NCI-H69 (cell line): ENCODE measurements at places on chromosomes 12 and 14.

- DNase-seq, result no peak
Measured at GRCh38 chr12:8906266-8907180, 7.8 kb upstream of the PHC1 start.

DNA sequence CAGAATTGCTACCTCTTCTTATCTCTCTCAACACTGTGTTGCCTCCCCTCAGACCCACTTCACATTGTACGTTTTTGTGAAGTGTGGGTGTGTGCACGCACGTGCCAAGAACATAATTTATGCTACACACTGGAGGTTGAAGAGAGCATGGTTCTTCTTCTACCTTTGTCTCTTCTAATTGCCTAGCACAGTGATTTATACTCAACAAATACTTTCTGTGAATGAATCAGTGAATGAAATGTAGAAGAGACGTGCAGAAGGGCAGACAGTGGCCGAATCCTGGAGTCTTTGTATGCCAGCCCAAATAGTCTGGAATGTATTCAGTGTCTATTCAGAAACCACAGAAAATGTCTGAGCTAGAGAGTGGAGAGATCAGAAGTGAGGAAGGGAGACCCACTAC, 4.6 kb upstream of the SAMD4A start:
- peak; percentile 48 for DNase-seq

DNA sequence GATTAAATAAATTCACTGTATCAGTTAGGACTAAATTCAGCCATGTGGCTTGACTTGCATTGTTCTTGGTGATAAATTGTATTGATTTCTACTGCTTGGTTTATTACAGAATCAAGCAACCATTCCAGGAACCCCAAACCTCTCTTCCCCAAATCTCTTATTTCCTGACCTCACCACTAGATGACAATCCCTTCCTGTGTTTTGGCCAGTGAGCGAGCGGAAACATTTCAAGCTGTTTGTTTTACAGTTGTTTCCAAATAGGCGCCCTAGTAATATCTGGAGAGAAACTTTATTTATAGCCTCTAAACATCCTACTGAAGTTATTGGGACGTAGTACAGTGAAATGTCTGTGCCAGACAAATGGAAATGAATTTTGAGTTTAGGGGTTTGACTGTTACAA, 161.1 kb downstream of the SNAPC1 start:
- DNase-seq, result peak; percentile 36

DNA sequence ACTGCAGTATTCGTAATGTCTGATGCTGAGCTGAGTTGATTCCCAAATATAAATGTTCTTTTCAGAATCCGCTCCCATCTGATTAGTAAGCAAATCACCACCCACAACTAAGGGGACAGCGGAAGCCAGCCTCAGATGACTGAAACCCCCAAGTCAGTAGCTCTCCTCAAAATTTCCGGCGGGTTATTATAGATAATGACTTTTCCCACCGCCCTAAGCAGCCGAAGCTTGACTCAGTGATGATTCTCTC, 469 bp upstream of the LRFN5 start:
- no peak for DNase-seq

DNA sequence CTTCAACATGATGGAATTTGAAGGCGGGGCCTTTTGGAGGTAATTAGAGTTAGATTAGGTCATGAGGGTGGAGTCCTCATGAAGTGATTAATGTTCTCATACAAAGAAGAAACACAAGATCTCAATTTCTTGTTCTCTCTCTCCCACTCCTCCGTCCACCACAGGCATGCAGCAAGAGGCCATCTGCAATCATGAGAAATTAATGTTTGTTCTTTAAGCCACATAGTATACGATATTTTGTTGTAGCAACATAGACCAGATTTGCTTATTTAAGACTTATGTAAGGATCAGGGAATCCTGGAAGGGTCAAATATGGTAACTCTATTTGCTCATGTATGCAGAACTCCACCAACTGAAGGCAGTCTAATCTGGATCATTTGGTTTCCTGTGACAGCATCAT, 429.0 kb downstream of the LRIG3 start:
- peak; percentile 18 for DNase-seq

DNA sequence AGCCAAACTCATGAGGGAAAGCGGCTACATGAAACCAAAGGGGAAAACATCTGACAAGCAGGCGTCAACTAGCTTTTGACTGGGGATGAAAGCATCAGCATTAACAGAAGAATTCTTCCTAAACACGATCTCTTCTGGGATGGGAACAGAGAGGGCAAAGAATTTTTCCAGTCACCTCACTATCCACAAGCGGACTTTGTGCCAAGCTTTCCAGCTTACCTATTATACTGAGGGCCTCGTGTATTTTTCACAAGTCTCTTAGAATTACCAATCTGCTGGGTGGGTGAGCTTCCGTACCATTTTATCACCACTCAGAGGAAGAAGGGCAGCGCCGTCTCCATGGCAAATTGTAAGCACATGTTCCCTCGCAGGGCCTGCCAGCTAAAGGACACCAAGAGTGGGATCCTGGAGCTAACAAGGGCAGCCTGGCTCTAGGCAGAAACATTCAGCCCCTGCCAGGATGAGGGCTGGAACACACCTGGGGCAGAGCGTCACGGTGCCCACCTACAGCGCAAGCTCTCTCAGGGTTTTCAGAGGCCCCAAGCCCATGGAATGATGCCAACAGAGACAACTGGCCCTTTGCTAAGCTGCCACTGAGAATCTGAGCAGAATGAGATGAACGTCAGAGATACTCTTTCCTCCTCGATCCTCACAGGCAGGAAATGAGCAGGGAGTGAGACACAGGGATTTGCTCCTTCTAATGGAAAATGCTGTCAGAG, 74.6 kb downstream of the CHGA start:
- peak; percentile 68 for DNase-seq

DNA sequence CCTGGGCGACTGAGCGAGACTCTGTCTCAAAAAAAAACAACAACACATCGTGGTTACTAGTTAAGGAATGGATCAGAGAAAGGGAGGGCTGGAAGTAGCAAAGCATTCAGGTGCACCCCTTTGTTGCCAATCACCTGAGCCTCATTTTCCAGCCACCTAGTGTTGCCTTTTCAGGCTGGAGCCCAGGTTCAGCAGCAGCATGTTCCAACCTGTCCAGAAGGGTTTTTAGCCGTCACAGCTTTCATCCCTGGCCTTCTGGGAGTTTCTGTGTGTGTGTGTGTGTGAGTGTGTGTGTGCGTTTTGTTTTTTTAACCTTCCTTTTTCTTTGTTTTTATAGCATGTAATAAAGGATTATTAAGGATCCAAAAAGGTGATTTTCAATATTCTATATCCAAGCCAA, 121.1 kb upstream of the ATF1 start:
- DNase-seq, result peak; percentile 71

DNA sequence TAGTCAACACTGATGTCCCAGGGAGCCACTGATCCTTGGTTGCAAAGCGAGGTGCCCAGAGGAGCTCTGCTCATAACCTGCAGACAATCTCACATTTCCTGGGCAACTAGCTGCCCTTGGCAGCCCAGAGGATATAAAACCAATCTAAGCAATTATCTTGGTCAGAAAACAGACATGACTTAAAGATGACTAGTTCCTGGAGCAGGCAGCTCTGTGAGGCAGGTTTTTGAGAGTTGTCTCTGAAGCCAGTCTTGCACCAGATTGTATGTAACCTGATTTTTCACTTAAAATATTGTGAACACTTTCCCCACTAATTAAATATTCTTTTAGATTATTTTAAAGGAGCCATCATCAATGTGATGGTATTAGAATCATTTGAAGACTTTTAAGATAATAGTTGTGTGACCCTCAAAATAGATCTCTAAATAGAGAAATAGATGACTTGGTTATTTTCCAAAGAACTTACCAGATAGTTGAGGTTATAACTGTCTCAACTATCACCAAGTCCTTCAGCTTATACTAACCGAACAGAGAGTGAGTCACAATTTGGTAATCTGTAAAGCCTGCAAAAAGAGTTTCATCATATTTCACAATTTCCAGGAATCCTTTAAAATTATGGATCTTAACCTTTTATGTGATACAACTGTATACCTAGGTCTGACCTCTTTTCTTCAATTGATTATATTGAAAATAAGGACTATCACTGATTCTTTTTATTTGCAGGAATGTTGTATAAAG, 75.9 kb downstream of the LIN7A start:
- no peak for DNase-seq

DNA sequence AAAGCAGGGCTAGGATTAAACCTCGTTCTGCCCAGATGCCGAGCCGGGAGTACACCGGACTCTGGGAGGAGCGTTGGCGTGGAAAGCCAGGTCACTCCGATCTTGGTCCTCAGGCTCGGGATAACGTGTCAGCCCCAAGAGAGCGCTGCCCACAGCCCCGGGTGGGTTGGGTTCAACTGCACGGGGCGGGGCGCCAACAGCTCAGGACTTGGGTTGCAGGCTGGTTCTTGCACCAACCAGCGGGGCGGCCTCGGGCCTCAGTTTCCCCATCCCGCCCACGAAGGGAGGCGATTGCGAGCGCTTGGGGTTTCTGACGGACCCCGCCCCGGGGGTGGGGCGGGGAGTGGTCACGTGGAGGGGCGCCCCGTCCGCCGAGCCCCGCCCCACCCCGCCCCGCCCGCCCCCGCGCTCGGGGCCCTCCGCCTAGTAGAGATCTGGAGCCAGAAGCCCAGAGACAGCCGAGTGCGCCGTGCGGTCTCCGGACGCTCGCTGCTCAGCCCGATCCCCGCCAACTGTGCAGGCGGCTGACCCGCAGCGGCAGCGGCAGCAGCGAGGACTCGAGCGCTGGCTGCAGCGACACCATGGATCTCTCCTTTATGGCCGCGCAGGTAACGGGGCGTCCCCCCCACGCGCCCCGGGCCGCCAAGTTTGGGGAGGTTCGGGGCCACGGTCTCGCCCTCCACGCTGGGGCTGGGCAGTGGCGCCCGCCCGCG, at the start of gene C14orf132:
Gene C14orf132, plus strand, starts transcription at position 443 of the 713 bp plus-strand sequence. Its CDS starts 139 bp downstream, at position 582.
- peak; percentile 87 for DNase-seq

- no peak for DNase-seq
Measured at GRCh38 chr12:90099288-90099687, 390.6 kb upstream of the ATP2B1 start.

DNA sequence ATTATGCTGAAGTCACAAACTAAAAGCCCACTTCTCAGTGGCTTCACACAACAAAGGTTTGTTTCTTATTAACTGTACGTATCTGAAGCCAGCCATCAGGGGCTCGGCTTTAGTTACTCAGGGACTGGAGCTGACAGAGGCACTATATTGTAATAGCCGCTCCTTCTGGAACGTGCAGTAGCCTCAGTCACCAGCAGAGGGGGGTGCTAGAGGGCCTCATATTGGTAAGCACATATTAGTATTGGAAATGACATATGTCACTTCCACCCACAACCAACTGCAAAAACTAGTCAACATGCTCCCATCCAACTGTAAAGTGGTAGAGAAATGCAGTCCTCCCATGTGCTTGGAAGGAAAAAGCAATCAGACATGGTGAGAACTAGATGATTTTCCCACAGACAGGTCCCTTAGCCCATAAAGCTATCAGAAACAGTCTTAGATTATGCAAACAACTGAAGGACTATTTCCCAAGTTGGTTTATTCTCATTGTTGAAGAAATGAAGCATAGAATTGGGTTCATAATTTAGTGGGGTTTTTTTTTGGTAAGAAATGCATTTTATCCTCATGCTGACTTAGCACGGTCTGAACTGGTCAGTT, 183.6 kb upstream of the G2E3 start:
- DNase-seq, result peak; percentile 81

- DNase-seq, result peak; percentile 74
Measured at GRCh38 chr12:12032851-12033797, 37.6 kb upstream of the BCL2L14 start.

- no peak for DNase-seq
Measured at GRCh38 chr12:105109465-105110212, 2.1 kb downstream of the WASHC4 start.

GRCh38 chr12:91746976-91747375, 398.7 kb downstream of the BTG1 start:
- no peak for DNase-seq

- DNase-seq, result peak; percentile 69
Measured at GRCh38 chr12:30827101-30828066, 72.6 kb upstream of the CAPRIN2 start.

GRCh38 chr12:109868182-109869051, 11.9 kb downstream of the GLTP start:
- DNase-seq, result no peak

DNA sequence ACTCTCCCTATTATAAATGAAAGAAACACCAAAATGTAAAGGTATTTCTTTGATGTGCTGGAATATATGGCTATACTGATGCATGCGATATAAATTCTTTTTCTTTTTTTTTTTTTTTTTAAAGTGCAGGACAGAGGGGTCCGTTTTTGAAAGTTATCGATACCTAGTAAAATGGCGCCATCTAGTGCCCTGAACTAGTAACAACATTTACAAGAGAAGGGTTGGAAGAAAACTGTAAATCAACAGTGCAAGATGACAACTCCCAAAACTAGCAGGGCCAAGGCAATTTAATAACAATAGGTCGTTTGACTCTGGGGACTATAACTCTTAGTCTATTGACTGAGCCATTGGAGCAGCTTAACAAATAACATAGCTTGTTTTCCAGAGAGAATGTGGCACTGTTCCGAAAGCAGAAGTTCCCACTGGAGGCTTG, 137.7 kb downstream of the SPTSSA start:
- DNase-seq, result peak; percentile 66

- DNase-seq, result no peak
Measured at GRCh38 chr14:31371646-31372045, 48.7 kb downstream of the HEATR5A start.

GRCh38 chr14:21302013-21302835, 22.3 kb downstream of the RPGRIP1 start:
- DNase-seq, result no peak

DNA sequence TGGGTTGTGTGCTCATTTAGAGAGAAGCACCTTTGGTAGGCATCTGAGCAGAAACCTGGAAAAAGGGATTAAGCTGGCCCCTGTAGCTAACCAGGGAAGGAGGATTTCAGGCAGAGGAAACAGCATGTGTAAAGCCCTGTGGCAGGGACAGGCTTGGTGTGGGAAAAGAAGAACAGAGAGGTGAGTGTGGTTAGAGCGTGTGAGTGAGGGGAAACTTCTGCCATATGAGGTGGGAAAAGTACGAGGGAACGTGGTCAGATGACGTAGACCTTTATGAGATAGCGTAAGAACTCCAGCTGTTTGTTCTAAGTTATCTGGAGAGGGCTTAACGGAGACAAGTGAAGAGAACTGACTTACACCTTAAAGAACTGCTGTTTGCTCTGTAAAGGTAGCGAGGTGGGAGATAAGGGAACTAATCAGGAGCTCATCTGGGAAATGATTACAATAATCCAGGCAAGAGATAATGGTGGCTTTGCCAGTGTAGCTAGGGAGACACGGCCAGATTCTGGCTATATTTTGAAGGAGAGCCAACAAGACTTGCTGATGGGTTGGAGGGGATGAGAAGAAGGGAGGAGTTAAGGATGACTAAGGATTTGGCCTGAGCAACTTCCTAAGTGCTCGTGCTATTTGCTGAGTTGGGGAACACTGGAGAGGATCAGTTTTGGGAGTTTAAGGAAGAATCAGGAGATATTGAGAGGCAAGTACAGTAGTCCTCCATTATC, 234.0 kb downstream of the ETNK1 start:
- no peak for DNase-seq

GRCh38 chr14:35295845-35296161, 3.6 kb downstream of the PSMA6 start:
- DNase-seq, result no peak

DNA sequence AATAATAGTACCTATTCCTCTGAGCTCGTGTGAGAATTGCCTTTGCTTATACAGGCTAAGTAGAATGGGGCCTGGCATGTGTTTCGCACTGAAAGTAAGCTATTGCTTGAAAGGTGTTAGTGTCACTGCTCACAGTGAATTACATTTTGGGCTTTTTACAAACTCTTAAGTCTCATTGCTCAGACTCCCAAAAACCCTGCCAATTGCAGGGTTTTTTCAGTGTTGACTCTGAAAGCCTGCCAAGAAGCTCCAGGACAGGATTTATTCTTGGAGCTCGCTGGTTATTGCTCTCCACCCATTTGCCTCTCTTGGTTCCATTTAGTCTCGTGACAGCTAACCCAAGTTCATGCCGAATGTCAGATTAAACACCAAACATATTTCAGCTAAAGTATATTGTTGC, 39.8 kb downstream of the NOPCHAP1 start:
- DNase-seq, result peak; percentile 81
